ENCODE measurements at places on chromosomes 4 and X.

DNA sequence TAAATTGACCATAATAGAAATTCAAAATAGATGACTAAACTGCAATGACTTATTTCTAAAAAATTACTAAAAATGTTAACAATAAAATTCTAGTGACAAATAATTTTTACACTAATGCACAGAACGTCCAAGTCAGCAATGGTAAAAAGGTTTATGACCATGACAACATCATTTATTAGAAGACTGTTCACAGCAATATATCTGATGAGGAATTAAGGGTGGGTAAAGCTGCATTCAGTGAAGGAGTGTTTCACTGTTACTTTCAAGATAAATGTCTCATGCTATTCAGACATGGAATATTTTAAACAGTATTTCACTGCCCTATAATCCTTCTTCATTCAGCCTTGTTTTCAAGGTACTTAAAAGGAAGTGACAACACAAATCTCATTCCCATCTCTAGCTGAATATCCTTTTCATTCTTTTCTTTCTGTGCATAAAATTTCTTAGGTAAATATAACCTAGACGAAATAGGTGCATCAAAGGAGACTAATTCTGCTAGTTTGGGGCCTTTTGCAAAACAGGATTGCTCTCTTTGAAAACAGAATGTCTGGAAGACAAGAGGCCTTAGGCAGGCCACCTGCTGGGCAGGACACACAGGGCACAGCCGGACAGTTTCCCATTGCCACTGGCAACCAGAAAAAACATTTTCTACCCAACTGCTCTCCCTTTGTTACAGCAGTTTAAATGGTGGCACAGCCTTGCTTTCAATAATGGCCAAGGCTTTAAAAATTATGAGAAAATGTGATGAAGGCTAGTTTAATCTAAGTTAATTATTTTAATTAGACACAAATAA is 600.3 kb downstream of the SPRY1 start:
- no peak for DNase-seq

DNA sequence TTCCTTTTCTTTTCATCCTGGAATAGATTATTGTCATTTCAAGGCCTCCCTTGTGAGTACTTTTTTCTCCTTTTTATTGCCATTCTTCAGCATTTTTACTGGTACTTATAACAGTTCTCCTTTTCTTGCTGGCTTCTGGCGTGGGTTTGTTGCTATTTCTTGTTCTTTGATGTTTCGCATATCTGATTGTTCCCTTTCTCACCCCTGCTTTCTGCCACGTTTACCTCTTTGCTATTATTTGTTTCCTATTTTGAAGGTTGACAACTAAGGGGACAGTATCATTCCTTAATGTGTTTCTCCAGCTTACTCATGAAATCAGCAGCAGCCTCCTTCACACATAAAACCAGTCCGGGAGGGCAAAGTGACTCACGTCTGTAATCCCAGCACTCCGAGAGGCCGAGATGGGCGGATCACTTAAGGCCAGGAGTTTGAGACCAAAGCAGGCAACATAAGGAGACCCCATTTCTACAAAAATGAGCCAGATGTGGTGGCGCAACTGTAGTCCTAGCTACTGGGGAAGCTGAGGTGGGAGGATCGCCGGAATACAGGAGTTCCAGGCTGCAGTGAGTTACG is 72.6 kb downstream of the DMD start:
- no peak for DNase-seq

- DNase-seq: no peak
Observed at GRCh38 chr4:41423117-41423516, 114.8 kb upstream of the LIMCH1 start.

DNA sequence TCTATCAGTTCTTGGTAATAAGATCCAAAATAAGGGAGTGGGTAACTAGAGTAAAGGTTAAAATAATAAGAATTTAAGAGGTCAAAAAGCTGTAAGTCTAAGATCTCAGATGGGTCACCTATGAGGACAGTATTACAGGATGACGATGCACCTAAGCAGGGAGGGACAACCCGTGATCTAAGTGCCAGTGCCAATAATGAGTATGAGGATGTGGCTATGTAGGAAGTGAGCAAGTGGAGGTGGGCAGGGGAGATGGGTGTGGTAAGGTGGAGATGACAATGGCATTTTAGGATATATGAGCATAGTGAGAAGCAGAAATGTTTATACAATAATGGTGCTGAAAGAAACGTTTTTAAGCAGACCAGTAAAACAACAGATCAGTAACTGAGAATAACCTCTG is 19.3 kb downstream of the CCDC158 start:
- DNase-seq: no peak

- peak; percentile 52 for DNase-seq
Observed at GRCh38 chr4:56468097-56468422, 643 bp downstream of the SRP72 start.

GRCh38 chr4:3518511-3518880 is 13.7 kb downstream of the LRPAP1 start:
- DNase-seq: no peak

DNA sequence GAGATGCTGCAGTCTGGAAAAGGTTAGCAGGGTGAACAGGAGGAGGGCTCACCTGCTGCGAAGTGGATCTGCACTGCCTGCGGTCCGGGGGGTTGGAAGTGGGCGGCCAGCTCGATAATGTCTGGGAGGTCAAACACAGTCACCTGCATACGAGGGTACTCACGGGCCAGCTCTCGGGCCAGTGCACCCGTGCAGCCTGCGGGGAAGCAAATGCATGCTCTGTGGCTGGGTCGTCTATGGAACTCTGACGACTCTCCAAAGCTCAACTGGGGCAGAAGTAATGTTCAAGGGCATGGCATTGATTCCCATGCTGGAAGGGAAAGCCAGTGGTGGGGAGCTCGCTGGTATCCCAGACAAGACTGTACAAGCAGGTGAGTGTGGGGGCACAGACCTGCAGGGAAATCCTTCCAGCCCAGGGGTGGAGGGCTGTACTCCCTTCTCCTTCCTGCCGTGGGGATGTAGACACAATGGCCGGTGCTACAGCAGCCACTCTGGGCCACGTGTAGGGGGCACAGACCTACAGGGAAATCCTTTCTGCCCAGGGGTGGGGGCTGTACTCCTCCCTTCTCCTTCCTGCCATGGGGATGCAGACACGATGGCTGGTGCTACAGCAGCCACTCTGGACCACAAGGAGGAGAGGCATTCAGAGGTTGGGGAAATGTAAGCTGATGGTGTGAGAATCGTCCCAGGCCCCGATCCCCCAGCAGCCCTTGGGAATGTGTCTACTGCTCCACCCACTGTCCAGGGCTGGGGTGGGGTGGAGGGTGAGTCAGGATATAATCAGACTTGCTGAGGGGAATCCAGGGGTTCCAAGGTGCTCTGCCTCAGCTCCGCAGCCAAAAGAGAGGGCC is 26.2 kb upstream of the SLC25A6 start:
- DNase-seq: no peak

DNA sequence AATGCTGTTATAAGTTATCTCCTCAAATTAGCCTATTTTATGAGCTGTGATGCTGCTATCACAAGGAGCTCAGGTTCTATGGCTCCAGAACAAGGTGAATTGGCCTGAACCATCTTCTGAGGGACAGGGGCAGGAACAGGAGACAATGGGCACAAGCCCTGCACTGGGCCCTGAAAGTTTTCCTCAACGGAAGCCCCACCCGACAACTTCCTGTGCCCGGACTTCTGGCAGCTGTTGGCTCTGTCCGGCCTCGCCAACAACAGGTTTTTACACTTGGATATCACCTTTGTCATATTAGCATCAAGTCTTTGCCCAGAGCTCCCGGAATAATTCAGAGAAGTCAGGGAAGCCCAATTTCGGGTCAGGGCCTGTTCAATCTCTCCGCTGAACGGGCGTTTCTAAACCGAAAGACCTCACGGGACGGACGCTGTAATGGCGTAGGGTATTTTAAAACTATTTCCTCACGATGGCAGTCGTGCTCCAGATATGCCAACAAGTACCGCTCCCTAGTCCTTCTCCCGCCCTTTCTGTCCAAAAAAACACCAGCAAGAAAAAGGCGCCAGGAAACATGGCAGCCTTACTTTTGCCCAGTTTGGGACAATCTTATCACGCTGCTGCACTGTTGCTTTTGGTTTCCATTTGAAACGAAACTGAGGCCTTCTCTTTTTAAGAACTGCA is 201.0 kb upstream of the STK26 start:
- DNase-seq: no peak

DNA sequence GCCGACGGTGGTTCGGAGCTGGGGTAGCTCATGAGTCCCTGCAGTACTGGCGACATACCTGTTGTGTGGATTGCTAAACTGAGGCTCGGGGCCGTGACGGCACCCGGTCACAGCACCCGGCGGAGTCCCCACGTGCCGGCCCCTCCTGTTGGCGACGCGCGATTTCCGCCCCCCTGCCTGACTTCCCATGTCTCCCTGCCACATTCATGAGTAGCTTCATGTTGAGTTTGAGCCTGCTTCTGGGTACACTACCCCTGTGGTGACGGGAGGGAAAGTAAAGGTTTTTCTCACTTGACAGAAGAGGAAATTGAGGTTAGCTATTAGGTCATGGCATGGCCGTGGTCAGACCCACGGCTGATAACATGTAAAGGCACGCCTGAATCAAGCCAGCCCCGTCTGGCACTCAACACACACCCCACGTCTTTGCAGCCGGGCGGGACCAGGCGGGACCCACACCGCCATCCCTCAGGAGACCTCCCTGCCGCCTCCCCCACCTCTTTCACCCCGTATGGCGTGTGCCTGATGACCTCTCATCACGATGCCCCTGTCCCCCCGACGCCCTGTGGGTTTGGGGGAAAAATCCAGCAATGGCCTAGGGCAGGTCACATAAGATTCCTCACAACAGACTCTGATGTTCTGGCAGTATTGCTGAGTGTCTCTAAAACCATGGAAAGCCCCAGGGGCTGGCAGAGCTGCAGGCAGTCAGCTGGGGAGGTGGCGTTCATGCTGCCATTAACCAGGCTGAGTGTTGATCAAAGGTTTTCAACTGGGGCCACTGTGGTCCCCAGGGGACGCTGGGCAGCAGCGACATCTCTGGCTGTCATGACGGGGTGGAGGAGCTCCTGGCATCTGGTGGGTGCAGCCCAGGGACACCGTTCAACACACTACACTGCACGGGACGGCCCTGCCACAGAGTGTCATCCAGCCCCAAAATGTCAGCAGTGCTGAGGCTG is 29.2 kb downstream of the P2RY8 start:
- no peak for DNase-seq
